ENCODE measurements at places on chromosomes 12 and 14.
A peak's percentile ranks its signal among the peaks of the same experiment; 100 is the strongest.

- DNase-seq = no peak
Measured at GRCh38 chr14:51988221-51988620, 1.1 kb upstream of the RTRAF start.

DNA sequence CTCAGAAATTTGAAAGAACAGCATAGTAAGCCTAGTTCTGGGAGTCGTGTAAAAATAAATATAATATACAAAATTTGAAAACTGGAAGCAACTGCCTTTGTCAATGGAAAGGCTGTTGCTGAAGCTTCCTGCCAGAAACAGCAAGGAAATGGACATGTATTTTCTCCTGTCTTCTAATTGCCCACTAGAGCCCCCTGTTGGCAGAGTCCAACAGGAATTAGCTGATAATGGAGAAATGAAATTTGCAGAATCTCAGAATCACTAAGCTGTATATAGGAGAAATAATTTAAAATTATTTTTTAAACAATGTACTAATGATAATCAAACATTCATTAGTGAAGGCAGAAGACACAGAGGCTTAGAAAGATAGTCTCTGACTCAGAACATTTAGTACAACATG lies 414.8 kb downstream of the SLC6A15 start:
- no peak for DNase-seq

GRCh38 chr14:72888636-72889201 lies 5.2 kb downstream of the DPF3 start:
- DNase-seq = no peak

DNA sequence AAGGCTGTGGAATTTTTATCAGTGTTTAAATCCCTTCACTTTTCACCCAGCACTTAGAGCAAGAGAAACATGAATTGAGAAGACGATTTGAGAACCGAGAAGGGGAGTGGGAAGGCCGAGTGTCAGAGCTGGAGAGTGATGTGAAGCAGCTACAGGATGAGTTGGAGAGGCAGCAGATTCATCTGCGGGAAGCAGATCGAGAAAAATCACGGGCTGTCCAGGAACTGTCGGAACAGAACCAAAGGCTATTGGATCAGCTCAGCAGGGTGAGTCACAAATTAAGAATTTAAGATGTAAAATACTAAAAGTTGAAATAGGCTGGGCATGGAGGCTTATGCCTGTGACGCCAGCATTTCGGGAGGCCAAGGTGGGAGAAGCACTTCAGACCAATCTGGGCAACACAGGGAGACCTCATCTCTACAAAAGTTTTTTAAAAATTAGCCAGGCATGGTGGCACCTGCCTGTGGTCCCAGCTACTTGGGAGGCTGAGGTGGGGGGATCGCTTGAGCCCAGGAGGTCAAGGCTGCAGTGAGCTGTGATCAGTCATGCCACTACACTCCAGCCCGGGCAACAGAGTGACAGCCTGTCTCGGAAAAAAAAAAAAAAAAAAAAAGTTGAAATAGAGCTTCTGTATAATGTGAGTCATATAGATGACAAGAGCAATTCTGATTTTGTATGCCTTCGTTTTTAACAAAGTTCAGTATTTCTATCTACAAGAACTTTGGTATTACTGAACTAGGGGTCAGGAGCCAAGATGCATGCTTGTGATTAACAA lies 9.6 kb downstream of the BICDL1 start:
- no peak for DNase-seq

GRCh38 chr12:60180298-60180697 lies 584.5 kb downstream of the SLC16A7 start:
- DNase-seq = no peak

GRCh38 chr12:84073401-84073800 lies 839.2 kb downstream of the SLC6A15 start:
- no peak for DNase-seq

DNA sequence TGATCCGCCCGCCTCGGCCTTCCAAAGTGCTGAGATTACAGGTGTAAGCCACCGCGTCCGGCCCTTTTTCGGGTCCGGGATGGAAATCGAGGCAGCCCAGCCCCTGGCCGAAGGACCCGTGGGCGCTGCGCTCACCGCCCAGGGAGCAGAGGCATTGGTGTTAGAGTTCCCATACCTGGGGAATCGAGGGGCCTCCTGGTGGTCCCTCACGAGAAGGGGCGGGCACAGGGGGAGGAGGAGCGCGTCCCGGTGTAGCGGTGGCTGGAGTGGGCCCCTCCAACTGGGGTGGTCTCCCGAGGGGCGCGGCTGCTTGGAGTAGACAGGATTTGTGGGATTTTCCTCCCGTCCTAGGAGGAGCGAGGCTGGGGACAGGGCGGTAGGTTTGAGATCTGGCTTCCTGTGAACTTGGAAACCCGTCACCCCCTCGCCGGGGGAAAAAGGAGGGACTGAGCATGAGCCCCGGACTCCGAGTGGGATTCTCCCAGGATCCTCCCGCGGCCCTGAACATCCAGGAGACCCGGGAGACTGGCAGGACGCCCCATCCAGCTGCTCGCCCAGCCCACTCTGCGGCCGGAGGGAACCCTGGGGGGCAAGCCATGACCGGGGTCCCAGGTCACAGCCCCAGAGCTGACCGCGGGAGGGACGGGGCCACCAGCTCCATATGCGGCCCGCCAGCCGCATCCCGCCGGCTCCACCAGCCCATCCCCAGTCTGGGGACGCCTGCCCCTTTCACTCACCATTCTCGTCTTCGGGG lies 70.9 kb downstream of the ASCL4 start:
- no peak for DNase-seq

DNA sequence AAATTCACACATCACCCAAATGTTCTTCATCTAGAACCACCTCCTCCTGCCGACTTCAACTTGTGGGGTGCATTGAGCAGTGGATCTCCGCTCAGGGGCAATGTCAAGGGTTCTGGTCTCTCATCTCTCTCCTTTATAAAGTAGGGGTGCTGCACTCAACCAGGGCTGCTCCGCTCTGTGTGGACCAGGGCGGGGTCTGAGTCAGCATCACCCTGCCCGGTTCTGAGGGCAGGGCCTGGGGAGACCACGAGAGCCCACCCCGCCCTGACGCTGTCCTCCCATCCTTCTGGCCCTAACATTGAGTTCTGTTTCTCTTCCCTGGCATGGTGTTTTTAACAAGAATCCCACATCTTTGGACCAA lies 311.6 kb upstream of the DIO3 start:
- no peak for DNase-seq

DNA sequence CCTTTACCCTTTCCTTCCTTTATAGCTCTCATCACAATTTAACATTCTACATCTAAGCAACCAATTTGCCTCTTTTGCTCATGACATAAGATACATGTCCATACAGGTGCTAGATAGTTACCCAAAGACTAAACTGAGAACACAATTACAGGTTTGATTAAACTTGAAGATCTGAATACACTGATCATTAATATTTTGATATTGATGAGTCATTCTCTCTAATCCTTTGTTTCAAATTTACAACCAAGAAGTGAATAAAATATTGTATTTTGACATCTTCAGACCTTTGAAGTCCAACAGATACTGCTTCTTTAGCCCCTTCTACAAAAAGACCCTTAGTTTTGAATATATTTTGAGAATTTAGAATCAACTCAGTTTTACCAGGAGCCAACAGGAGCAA lies 2.6 kb downstream of the NAP1L1 start:
- DNase-seq = no peak

GRCh38 chr14:60266021-60266937 lies 17.3 kb downstream of the PPM1A start:
- DNase-seq = no peak

DNA sequence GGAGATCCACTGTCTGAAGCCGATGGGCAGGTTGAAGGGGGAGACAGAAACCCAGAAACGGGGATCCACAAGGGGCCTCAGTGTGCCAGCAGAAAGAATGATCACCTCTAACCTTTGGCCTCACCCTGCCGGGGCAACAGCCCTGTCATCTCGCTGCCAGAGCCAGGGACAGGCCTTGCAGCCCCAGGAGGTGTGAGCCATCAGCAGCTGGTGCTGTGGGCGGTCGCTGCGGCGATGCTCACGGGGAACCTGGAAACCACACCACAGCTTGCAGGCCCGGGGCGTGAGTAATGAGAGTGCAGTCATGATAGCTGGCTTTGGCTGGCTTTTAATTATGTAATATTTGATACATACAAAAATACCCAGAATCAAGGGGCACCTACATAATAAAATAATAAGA lies 4.7 kb upstream of the TTC7B start:
- DNase-seq = no peak

- no peak for DNase-seq
Measured at GRCh38 chr14:98816195-98816594, 455.8 kb downstream of the BCL11B start.

DNA sequence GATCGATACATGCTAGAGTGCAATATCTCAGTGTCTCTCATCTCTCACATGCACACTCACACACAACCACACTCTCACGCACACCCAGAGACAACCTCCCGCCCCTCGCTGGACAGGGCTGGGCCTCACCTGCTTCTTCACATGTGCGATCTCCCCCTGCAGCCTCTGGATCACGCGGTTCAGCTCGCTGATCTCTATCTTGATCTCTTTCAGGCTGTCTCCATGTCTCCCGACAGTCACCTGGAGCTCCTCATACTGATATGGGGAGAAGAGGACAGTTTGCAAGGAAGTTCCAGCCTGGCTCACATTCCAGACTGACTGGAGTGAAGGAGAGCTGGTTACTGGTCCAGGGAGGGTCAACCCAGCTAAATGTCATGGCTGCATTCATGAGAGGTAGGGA lies 4.4 kb downstream of the KRT2 start:
- no peak for DNase-seq

- DNase-seq = no peak
Measured at GRCh38 chr14:76603713-76604112, 157.6 kb upstream of the VASH1 start.

GRCh38 chr12:92070864-92071445 lies 74.7 kb downstream of the BTG1 start:
- no peak for DNase-seq

GRCh38 chr12:724194-724855 lies 28.1 kb upstream of the WNK1 start:
- no peak for DNase-seq

- DNase-seq = no peak
Measured at GRCh38 chr12:37666069-37666781, 650.3 kb upstream of the ALG10B start.

DNA sequence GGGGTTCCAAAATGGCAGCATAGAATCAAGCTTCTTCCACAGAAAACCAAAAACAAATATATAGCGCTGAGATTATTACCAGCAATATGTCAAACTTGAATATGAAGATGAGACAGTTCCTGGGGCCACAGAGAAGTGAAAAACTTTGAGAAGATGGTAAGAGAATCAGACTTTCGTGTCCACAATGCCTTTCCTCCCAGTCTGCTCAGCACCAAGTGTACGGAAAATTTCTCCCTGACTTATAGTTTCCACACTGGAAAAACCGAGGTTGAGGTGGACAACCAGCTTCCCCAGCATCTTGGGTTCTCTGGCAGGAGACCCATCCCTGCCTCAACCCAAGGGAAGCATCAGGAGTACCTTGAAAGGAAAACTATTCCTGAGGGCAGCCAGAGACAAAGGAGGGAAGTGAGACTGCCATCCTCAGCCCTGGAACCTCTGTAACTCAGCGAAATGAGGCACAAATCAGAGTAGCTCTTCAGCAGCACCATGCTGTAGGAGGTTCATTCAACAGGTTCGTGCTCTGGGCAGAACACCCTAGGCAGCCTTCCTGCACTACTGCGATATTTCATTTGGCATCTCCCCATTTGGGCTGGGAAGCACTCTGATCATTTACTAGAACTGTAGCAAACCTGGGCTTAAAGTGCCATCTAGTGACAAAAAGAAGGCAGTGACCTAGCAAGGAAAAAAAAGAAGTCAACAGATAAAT lies 52.4 kb upstream of the CAPRIN2 start:
- DNase-seq = peak; percentile 56

- no peak for DNase-seq
Measured at GRCh38 chr12:24482044-24482443, 466.9 kb downstream of the BCAT1 start.

- DNase-seq = no peak
Measured at GRCh38 chr12:66055837-66056319, 74.7 kb downstream of the LLPH start.

- no peak for DNase-seq
Measured at GRCh38 chr12:118827606-118828005, 153.7 kb upstream of the SRRM4 start.

- DNase-seq = peak; percentile 59
Measured at GRCh38 chr12:105083551-105084105, 630 bp downstream of the ALDH1L2 start.

- no peak for DNase-seq
Measured at GRCh38 chr14:102551995-102552705, 40.3 kb upstream of the RCOR1 start.

Measured in GM04504 (cell line).